AG09319 (cell line): ENCODE measurements at places on chromosomes 3 and 15.

GRCh38 chr3:11434017-11434526 is 161.9 kb downstream of the ATG7 start:
- peak; percentile 89 for DNase-seq

GRCh38 chr15:89857673-89858072 is 36.1 kb downstream of the AP3S2 start:
- DNase-seq = no peak

- no peak for DNase-seq
Observed at GRCh38 chr15:90106522-90107117, 4.4 kb upstream of the IDH2 start.

DNA sequence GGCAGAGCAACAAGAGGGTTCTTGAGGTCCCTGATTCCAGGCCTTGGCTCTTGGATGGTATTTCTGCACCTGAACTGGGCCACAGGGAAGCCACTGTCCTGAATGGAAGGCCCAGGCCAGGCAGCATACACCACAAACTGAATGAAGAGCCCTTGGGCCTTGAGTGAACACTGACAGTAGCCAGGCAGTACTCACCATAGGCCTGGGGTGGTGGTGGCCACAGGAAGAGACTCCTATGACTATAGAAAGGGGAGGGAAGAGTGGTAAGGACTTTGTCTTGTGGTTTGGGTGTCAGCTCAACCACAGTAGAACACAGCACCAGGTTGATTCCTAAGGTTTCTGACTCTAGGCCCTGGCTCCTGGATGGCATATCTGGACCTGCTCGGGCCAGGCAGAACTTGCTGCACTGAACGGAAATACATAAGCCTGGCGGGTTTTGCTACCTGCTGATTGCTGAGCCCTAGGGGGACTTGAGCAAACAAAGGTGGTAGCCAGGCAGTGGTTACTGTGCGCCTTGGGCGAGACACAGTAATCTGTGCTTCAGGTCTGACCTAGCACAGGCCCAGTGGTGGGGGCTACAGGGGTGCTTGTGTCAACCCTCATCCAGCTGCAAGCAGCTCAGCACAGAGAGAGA is 241.4 kb downstream of the ISL2 start:
- no peak for DNase-seq

DNA sequence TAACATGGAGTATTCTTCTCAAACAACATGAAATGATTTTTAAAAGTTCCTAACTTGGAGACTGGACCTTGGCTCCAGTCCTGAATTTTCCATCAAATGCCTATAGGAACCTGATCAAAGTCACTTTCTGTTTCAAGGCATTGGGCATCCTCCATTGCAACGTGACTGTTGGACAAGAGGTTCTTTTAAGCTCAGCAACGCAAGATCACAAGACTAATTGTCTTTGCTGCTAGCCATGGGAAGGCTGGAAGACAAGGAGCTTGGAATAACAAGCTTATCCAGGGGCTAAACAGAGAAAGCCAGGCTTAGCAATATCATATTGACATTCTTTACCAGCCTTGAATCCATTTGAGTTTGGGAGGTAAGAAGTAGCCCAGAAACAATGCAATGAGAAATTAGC is 48.3 kb downstream of the SST start:
- DNase-seq = no peak
